Ecto neural progenitor cell (in vitro differentiated cells): ENCODE measurements at places on chromosomes 2 and 18.

- no peak for DNase-seq
These were observed 40.6 kb downstream of the GPD2 start for GRCh38 chr2:156476850-156477206.

DNA sequence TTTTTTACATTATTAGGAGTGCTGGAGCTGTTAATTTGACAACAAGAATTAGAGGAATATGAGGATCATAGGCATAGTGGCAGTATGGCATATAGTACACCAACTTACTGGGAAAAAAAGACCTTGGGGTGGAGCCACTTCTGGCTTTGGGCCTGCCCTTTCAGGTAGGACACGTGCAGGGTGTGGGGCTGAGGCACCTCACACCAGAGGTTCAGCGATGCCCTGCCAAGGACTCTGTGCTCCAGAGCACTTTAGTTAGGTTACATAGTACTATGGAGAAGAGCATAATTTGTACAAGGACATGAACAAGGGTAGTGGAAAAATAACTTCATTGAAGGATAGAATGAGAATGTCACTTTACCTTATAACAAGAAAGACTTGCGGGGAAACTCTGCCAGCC, 77.1 kb upstream of the CD302 start:
- no peak for DNase-seq

GRCh38 chr18:22981274-22982133, 48.4 kb downstream of the RBBP8 start:
- DNase-seq: no peak

DNA sequence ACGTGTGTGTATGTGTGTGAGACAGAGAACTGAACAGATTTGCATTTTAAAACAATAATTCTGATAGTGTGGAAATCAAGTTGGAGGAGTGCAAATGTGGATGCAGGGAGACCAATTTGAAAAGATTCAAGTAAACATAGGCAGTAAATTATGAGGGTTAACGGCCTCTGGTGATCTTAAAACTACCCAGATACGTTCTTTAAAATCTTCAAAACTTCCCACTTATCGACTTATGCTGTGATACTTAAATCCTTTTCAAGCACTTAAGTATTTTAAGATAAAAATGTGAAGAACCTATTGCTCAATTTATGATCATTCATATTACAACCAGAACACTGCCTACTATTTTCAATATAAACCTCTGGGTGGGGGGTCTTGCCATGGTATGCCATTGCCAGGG, 37.7 kb upstream of the CDC42EP3 start:
- DNase-seq: no peak
